ENCODE measurements at places on chromosomes 3 and 15.
A peak's percentile ranks its signal among the peaks of the same experiment; 100 is the strongest.

- no peaks in the 10 kb centered on the region for H3K27me3 ChIP-seq
- no peak overlapping the region for H3K27ac ChIP-seq
These were observed 11.0 kb upstream of the CTNNB1 start for GRCh38 chr3:41188306-41188705.

GRCh38 chr3:17233398-17233800, 348.6 kb downstream of the PLCL2 start:
- peak; percentile 30 for DNase-seq
- H3K27me3 ChIP-seq = no peaks in the 10 kb centered on the region
- H3K27ac ChIP-seq = no peak overlapping the region
- H3K36me3 ChIP-seq = peaks cover 2% of the 10 kb centered on the region
- no peaks in the 10 kb centered on the region for H3K4me1 ChIP-seq
- no peak overlapping the region for H3K4me3 ChIP-seq

GRCh38 chr3:193049935-193050334, 132.3 kb upstream of the MB21D2 start:
- H3K36me3 ChIP-seq = no peaks in the 10 kb centered on the region
- no peak overlapping the region for H3K27ac ChIP-seq
- no peak overlapping the region for H3K4me3 ChIP-seq
- no peak for DNase-seq

DNA sequence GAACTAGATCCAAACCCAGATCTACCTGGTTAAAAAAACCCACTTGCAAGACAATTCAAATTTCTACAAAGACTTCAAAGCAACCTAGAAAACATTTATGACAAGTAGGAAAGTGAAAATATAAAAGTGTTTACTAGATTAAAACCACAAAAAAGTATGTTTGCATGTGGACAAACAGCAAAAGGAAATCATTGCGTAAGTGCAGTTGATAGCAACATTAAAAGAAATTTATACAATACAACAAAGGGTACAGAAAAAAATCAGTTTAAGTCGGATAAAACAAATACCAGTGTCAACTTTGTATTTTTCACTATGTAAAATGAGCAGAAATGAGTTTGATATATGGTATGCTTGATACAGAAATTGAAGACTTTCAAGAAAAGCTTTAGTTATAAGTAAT, 2.6 kb downstream of the EIF5A2 start:
- no peak overlapping the region for H3K27ac ChIP-seq
- peaks cover 14% of the 10 kb centered on the region for H3K36me3 ChIP-seq
- no peak overlapping the region for H3K4me3 ChIP-seq
- DNase-seq = no peak
- H3K4me1 ChIP-seq = peaks cover 17% of the 10 kb centered on the region
- no peaks in the 10 kb centered on the region for H3K27me3 ChIP-seq

- no peak for DNase-seq
- no peaks in the 10 kb centered on the region for H3K4me1 ChIP-seq
- H3K27me3 ChIP-seq = no peaks in the 10 kb centered on the region
- no peak overlapping the region for H3K4me3 ChIP-seq
- no peak overlapping the region for H3K27ac ChIP-seq
These were observed 129.0 kb downstream of the SEMA6D start for GRCh38 chr15:47846128-47846868.

DNA sequence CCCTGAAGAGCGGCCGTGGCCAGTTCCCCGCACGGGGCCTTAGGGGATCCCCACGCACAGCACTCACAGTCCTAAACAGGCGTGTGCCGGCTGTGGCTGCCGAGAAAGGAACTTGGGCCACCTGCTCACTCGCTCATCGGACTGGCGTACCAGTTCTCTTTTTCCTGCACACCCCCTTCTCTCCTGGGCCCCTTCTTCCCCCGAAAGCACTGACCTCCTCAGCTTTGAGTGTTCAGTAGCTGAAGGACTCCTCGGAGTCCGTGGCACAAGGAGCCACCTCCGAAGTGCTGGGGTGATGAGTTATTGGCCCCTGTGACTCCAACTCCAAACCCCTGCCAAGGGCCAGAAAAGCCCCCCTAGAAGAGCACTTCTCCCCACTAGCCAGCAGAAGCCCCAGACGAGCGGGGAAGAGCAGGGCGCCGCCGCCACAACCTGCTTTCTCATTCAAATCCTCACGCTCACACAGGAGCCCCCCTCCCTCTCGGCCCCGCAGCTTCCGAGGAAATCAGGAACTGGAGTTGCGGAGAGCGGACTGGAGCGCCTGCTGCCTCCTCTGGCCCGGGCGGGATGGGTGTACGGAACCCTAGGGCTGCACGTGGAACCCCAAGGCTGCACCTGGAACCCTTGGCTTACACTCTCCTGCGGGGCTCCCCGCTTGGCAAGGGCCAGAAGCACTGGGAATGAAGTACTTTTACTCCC, at the start of gene PLCH1:
TSS of gene PLCH1 (minus strand) at position 446 of the 699 bp plus-strand sequence. CDS start 40,847 bp downstream, outside the sequence.
- peaks cover 78% of the 10 kb centered on the region for H3K27me3 ChIP-seq
- peak; percentile 14 for DNase-seq
- peaks cover 7% of the 10 kb centered on the region for H3K36me3 ChIP-seq
- peaks cover 17% of the 10 kb centered on the region for H3K4me1 ChIP-seq

GRCh38 chr15:78257681-78258080, 6.7 kb upstream of the DNAJA4 start:
- no peak for DNase-seq
- H3K36me3 ChIP-seq = no peaks in the 10 kb centered on the region
- no peaks in the 10 kb centered on the region for H3K27me3 ChIP-seq
- H3K4me3 ChIP-seq = no peak overlapping the region
- H3K4me1 ChIP-seq = no peaks in the 10 kb centered on the region

DNA sequence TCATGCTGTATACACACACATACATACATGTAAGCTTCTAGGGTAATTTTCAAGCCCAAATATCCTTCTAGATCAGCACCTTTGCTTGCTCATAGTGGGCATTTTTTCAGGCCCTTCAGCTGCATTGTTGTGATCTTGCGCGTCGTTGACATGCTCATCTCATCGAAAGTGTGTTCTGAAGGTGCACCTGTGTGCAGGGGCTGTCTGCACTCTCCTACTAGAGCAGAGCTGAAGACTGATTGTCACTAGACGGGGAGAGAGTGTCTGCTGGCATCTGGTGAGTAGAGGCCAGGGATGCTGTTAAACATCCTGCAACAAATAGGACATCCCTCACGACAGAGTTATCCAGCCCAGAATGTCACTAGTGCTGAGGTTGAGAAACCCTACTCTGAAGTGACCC, 35.7 kb upstream of the VILL start:
- no peak overlapping the region for H3K4me3 ChIP-seq
- H3K36me3 ChIP-seq = peaks cover 2% of the 10 kb centered on the region
- DNase-seq = no peak
- no peak overlapping the region for H3K27ac ChIP-seq

- H3K4me3 ChIP-seq = peak overlapping the region; percentile 32
- peaks cover 65% of the 10 kb centered on the region for H3K4me1 ChIP-seq
- H3K27ac ChIP-seq = peak overlapping the region; percentile 44
- no peaks in the 10 kb centered on the region for H3K27me3 ChIP-seq
- H3K36me3 ChIP-seq = peaks cover 55% of the 10 kb centered on the region
These were observed 7.5 kb downstream of the MORF4L1 start for GRCh38 chr15:78880242-78880533.

DNA sequence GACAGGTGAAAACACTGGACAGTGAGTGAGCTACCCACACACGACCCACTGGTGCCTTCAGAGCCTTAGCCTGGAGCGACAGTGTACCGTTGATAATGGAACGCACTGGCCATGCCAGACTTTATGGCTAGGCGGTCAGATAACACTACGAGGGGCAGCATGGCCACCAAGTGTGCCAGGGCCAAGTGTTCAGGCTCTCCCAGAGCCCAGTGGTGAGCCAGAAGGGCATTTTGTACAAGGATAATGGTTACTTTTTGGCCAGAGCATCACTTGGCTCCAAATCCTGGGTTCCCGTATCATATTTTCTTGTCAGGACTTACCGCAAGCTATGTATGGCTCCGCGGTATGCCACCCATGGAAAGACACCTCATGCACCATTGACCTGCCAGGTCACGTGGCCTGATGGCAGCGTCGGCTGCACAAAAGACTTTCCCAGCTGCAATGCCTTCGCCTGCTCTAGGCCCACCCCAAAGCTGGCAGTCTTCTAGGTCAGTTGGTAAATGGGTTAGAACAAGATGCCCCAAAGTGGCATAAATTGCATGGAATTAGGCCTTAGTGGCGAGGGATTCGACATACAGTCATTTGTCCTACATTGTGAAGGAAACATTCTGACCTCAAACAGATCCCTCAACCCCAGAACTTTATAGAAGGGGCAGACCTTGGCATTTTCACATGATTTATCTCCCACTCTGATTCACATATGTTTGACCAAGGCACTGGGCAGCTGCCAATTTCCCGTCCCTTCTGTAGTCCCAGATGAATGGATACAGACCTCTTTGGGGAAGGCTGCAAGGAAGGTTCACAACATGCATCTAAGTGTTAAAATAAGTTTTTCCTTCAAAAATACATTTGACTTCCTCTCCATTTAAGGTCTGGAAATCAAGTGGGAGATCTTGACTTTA, 12.2 kb upstream of the SLC28A1 start:
- H3K4me3 ChIP-seq = no peak overlapping the region
- DNase-seq = no peak
- no peaks in the 10 kb centered on the region for H3K4me1 ChIP-seq
- peaks cover 4% of the 10 kb centered on the region for H3K36me3 ChIP-seq
- H3K27ac ChIP-seq = no peak overlapping the region

GRCh38 chr15:20272422-20273184, 269.0 kb downstream of the GOLGA6L6 start:
- no peak overlapping the region for H3K27ac ChIP-seq
- no peak overlapping the region for H3K4me3 ChIP-seq

DNA sequence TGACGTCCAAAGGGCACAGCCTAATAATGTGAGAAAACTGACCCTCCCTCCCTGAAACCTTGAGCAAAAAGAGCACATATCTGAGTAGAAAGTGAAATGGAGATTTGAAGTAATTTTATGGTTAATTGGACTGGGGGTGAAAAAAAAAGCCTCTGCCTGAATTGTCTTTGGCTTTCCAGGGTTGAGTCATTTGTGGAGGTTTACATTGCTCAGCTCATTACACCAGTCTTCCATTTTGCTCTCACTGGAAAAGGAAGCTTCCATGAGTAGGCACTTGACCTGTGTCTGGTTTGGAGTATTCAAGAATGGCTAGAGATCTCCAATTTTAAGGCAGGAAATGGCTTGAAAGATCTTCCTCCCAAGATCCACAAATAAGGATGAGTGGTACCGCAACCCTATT, 273.9 kb downstream of the PDCD6IP start:
- peaks cover 6% of the 10 kb centered on the region for H3K36me3 ChIP-seq
- no peak overlapping the region for H3K4me3 ChIP-seq
- no peaks in the 10 kb centered on the region for H3K4me1 ChIP-seq
- no peaks in the 10 kb centered on the region for H3K27me3 ChIP-seq
- no peak overlapping the region for H3K27ac ChIP-seq

- H3K4me3 ChIP-seq = no peak overlapping the region
- H3K27ac ChIP-seq = no peak overlapping the region
- no peaks in the 10 kb centered on the region for H3K36me3 ChIP-seq
- H3K27me3 ChIP-seq = peaks cover 42% of the 10 kb centered on the region
- H3K4me1 ChIP-seq = no peaks in the 10 kb centered on the region
- DNase-seq = no peak
These were observed 41.4 kb upstream of the TSEN2 start for GRCh38 chr3:12442654-12443501.

DNA sequence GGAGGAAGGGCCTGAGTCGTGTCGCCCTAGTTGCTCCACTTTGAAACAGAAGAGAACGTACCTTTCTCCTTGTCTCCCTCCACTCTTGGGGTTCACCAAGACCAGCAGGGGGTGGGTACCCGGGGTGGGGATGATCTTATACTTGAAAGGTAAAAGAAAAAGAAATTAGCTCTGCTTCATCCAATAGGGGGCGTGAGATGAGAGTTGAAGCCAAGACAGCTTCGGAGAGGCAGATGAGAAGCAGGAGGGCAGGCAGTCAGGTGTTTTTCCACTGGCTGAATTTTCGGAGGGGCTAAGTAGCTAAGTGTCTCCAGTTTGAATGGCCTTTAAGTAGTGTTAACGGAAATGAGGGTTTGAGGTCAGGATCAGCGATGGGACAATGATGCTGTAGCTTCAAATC, 100.4 kb downstream of the DGKG start:
- H3K36me3 ChIP-seq = no peaks in the 10 kb centered on the region
- no peak overlapping the region for H3K4me3 ChIP-seq
- H3K27ac ChIP-seq = no peak overlapping the region
- H3K27me3 ChIP-seq = peaks cover 4% of the 10 kb centered on the region

DNA sequence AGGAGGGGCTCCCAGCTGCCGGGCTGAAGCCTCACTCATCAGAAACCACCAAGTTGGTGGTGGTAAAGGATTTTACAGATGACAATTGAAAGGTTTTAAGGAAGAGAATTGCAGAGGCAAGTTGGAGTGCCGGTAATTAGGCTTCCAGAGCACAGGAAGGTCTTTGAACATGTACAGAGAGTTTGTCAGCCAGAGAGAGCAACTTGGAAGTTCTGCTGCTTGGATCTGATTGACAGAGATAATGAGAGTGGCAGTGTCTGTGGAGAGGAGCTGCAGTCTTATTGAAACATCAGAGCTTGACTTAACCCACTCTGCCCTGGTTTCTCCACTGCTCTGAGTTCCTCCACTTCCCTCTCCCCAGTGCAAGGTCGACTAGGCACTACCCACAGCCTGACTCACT, 448.6 kb downstream of the EPHB1 start:
- no peak overlapping the region for H3K27ac ChIP-seq
- H3K27me3 ChIP-seq = no peaks in the 10 kb centered on the region
- DNase-seq = no peak
- no peaks in the 10 kb centered on the region for H3K36me3 ChIP-seq

GRCh38 chr3:37526511-37526910, 335.2 kb upstream of the CTDSPL start:
- no peak overlapping the region for H3K27ac ChIP-seq
- peaks cover 68% of the 10 kb centered on the region for H3K27me3 ChIP-seq
- DNase-seq = no peak

GRCh38 chr3:71809321-71810026, 24.5 kb upstream of the PROK2 start:
- DNase-seq = no peak
- H3K4me3 ChIP-seq = no peak overlapping the region
- no peaks in the 10 kb centered on the region for H3K36me3 ChIP-seq
- no peaks in the 10 kb centered on the region for H3K27me3 ChIP-seq

DNA sequence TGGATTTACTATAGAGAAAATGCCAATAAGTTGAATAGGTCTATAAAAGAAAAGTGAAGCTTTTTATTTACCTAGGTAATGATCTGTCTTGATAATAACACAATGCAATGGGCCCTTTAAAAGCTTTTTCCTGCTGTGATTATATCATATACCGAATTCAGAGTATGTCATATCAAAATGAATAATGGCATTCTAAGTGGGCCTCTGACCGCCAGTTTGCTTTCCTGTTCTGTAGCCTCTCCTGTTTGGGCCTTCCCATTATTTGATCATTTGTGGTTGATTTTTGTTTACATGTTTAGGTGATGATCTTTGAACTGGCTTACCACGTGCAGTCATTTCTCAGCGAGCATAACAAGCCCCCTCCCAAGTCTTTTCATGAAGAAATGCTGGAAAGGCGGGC, 14.9 kb downstream of the EIF2AK4 start:
- H3K27ac ChIP-seq = no peak overlapping the region
- H3K4me3 ChIP-seq = no peak overlapping the region
- H3K27me3 ChIP-seq = no peaks in the 10 kb centered on the region
- peaks cover 34% of the 10 kb centered on the region for H3K36me3 ChIP-seq

DNA sequence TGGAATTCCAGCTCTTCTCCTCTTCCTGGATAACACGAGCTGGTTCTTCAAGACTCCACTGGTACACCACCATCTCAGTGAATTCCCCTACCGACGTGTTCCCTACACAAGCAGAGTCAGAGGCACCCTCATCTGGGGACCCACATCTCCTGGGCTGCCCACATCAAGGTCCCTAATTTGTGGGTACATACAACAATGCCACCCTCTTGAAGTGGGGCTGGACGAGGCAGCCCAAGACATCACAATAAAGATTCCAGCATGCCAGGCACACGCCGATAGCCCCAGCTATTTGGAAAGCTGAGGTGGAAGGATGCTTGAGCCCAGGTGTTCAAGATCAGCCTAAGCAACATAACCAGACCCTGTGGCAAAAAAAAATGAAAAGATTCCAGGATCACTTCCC, 221.2 kb upstream of the LINGO1 start:
- peaks cover 53% of the 10 kb centered on the region for H3K27me3 ChIP-seq
- no peak overlapping the region for H3K27ac ChIP-seq
- H3K4me1 ChIP-seq = peaks cover 5% of the 10 kb centered on the region
- no peak for DNase-seq

Data from central memory CD8-positive, alpha-beta T cell (primary cell).